ENCODE measurements at places on chromosomes 5 and 9. TPM values are rescaled to one million over a fixed set of nuclear protein-coding genes. Genes with fewer than 3 reads are reported as not detected.
A peak's percentile ranks its signal among the peaks of the same experiment; 100 is the strongest.

DNA sequence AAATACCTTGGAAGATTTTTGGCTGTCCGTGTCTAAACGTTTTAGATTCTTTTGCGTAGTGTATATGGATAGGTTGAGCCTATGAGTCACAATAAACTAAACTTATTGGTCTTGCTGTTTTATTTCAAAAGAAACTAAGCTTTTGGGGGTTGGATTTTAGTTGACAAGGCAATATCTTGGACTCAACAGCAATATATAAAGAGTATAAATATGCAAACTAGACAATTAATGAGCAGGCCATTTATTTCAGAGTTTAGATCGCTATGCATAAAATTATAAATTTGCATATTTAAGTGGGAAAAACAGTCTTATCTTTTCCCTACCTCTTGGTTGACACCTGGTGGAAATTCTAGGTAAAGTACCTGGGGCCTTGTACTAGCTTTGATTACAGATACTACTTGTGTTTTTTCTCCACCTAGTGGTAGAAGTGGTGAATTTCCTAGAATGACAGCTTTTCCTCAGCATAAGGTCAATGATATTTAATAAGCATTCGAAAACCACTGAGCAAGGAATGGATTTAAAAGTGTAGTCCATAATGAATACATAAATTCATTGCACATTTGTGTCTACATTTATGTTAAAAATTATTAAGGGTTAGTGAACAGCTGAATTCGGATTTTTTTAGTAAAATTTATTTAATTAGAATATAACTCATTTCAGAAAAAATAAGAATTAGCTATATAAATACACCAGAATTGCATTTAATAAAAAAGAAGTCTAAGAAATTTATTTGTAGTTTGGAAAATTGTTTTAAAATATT is 1.7 kb upstream of the ARRDC3 start:
- DNase-seq, result peak; percentile 33

DNA sequence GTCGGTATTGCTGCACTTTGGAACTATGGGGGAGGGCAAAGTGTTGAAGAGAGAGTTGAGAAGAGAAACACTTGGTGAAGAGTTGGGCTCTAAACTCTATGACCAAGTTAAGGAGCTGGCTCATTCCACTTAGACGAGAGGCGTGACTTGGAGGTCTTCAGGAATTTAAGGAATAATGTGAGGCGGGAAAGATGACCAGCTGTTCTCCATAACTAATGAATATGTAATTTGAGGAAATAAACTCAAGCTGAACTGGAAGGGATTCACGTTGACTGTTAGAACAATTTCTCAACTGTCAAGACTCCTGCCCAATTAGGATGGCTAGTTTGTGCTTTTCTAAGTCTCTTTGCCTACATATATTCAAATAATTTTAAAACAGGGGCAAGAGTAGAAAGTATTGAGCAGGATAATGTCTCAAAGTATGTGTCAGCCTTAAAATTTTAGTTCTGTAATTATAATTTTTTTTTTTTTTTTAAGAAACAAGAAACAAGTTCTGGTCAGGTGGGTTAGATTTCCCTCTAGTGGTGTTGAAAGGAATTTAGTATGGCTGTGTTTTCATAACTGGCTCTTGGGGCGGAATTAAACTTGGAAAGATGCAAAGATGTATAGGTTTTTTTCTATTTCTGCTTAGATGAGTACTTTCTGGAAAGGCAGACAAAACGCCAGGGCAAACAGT is 33.4 kb downstream of the TMEM252 start:
- DNase-seq, result no peak

NIM1K gene
- 2.3 TPM for total RNA-seq

FOXD4L4 gene
- total RNA-seq, result not detected

DNA sequence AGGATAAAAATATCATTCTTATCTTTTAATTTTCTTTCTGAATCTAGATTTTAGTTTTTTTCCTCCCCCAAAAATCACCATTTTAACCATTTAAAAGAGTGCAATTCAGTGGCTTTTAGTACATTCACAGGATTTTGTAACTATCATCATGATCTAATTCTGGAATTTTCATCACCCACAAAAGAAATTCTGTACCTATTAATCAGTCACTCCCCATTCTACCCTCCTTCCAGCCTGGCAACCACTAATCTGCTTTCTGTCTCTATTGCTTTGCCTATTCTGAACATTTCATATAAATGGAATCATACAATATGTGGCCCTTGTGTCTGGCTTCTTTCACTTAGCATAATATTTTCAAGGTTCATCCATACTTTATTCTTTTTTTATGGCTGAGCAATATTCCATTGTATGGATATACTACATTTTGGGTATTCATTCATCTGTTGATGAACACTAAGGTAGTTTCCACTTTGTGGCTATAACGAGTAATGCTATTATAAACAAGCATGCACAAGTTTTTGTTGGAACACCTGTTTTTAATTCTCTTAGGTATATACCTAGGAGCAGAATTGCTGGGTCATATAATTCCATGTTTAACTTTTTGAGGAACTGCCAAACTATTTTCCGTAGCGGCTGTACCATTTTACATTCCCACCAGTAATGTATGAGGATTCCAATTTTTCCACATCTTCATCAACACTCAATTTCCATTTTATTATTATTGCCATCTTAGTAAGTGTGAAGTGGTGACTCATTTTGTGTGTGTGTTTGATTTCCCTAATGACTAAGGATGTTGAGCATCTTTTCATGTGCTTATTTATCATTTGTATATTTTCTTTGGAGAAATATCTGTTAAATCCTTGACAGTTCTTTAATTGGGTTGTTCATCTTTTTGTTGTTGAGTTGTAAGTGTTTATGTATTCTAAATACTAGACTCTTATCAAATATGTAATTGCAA is 340.3 kb downstream of the CWC27 start:
- DNase-seq, result no peak

DNA sequence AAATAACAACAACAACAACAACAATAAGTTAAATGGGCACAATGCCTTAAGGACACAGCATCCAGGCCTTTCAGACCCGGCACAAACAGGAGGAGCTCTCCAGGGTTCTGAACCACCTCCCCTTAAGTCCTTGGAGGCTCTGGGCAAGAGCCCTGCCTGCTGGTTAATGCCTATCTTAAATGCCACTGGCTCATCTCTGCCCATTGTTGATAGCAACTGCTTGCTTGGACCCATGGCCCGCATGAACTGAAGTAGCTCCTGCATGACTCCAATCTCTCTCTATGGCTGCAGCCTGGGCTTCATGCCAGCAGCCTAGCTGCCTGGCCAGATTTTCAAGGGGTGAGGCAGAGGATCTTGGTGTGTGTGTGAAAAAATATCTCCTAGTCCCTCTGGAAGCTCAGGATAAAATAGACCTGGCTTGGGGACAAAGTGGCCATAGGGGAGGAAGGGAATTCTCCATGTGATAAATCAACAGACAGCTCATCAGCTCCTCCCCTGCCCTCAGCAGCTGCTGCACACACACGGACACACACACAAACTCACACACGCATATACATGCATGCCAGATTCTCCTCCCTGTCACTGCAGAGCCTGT is 27.4 kb downstream of the FAM219A start:
- peak; percentile 29 for DNase-seq

All from activated naive CD4-positive, alpha-beta T cell treated with anti-CD3 and anti-CD28 coated beads, Interleukin-2, amount 50 U/mL, for 72 hours (primary cell).